ENCODE measurements at places on chromosomes 4 and X.

DNA sequence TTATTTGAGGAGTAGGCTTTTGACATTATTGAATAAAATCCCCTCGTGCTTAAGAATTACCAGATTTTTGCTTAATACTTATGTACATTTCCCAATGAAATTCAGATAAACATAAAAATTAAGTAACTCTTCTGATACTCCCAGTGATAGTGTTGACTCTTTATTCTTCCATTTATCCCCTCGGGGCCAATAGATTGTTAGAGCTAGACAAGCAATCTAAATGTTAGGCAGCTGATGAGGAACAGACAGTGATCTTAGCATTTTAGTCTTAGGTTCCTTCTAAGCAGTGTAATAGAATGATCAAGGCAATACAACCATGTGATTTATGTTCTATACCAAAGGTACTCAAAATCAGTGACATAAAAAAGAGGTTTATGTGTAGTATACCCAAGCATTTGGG lies 68.7 kb downstream of the USP9X start:
- DNase-seq: no peak

DNA sequence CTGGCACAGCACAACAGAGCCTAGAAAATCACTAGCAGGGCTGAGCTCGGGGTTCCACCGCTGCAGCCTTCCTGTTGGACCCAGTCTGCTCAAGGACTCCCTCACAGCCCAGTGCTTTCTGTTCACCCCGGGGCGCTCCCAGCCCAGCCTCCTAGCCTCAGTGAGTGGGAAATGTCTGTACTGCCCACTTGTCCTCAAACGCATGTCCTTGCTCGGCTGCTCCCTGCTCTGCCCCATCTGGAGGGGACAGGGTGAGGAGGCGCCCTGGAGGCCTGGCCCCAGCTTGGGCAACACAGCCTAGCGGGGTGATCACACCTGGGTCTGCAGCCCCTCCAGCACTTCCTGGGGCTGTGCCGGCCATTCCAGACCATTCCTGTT lies 11.9 kb upstream of the CCNQ start:
- DNase-seq: no peak

GRCh38 chr4:140743194-140743931 lies 12.8 kb downstream of the TBC1D9 start:
- DNase-seq: no peak

DNA sequence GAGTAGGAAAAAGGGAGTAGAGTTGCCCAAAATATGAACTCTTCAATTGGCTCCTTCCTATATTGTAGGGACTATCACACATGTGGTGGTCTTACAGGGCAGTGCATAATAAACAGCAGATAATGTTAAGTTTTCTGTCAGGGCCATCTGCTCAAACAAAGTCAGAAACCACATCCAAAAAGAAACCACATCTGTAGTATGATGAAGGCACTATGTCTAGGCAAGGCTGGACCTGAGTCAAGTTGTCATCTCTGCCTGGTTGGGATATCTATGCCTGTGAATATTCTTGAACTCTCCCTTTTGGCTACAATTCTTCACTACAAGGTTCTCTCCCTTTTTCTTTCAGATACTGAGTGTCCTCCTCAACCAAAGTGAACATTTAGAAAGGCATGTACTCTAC lies 109.4 kb upstream of the C1GALT1C1 start:
- DNase-seq: no peak

GRCh38 chr4:177107288-177107921 lies 202.3 kb upstream of the NEIL3 start:
- no peak for DNase-seq

DNA sequence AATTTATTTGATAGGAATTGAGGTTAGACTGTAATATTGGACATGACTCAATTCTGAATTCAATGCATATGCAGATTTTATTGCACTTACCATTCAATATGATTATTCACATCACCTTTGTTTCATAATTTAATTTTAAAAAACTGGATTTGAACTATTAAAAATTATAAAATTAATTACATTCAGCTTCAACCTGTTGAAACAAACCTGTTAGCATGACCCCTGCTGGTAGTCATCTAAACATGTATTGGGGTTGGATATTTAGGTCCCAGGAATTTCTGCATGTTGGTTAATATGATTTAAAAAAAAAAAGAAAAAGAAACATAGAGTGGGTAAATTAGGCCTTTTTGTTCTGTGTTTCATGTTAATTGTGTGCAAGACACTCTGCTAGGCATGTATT lies 85.9 kb downstream of the ARSJ start:
- no peak for DNase-seq

DNA sequence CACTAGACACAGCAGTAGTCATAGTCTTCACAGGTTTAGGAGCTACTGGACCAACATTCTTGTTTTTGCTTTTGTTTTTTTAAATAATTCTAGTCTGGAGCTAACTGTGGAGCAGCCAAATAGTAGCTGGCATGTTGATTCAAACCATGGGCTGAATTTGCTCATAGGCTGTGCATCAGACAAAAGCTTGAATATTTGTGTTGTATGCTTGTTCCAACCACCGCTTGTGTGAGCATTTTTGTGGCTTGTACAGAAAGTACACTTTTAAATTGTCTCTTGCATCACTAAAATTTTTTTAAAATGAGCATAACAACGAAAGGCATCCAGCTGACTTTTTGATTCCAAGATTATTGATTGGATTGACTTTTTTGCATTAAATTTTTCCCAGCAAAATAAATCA lies 39.6 kb downstream of the CCNI start:
- no peak for DNase-seq

- no peak for DNase-seq
These were observed 147.0 kb downstream of the CCSER1 start for GRCh38 chr4:90274175-90274574.

DNA sequence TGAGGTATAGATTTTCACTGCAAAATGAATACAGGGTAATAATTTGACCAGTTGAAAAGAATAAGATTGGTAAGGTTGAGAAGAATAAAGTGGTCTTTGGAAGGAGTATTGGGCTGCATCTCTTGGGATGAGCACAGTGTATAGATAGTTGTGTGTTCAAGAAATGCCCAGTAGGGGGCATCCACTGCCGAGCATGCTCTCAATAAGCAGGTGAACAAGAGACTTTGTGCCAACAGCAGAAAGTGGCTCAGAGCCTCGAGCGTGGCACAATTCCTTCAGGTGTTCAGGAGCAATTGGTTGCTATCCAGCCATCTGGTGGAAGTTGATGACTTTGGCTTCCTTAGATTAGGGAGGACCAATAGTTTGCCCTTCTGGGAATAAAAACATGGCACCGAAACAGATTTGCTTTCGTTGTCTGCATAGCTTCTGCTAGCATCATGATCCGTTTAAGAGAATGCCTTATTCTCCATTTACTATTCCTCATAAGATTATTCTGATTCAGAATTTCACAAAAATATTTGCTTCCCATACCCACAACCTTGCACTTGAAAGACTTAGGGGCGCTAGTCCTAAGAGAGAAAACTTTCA lies 258.1 kb upstream of the NEIL3 start:
- DNase-seq: peak; percentile 11

- DNase-seq: peak; percentile 3
These were observed 11.3 kb downstream of the BEX1 start for GRCh38 chrX:103052625-103053024.

DNA sequence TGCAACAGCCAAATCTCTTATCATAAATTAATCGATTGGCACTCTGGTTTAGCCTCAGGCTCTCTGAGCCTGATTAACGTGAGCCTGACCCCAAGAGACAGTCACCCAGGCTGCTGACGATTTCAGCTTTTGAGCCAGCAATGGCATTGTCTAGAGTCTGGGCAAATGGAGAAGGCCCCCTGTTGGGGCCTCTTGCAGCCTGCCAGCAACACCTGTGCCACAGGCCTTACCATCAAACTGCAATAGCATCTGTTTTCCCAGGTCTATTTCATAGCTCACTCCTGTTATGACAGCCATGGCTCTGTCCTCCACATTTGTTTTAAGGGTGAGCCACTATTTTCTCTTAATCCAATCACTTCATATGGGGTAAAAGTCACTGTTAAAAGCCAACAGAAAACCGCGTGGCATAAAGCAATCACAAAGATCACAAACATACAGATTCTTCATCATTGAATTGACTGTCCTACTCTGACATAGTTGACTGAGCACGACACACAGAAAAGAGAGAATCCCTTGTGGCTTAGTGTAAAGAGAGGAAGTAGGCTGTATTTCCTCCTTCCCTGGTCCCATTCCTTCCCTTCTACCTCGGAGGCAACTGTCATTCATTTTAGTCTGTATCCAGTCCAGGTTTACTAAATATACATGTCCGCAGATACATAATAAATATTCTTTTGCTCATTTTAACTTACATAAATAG lies 47.8 kb downstream of the SLC9A7 start:
- DNase-seq: no peak

- DNase-seq: peak; percentile 11
These were observed 11.3 kb downstream of the GC start for GRCh38 chr4:71772592-71772991.

- no peak for DNase-seq
These were observed 1.2 kb downstream of the UGDH start for GRCh38 chr4:39525822-39526690.

GRCh38 chr4:77110730-77111129 lies 34.9 kb upstream of the CCNI start:
- no peak for DNase-seq

- DNase-seq: no peak
These were observed 1.9 kb upstream of the NEUROG2 start for GRCh38 chr4:112517911-112518310.

DNA sequence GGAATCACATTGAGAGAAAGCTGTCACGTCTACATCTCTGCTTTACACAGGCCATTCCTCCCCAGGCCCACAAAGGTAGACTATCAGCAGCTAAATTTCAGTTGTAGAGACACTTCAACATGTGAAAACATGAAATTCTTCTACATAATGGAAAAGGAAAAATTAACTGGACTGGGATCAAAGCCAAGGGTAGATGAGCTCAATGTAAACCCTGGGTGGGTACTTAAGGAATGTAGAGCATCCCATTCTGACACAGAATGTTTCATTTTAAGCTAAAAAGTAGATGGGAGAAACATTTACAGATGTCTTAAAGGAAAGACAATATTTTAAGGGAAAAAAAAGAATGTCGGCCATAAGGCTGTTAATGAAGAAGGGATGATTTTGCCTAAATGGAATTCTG lies 51.3 kb upstream of the NPNT start:
- no peak for DNase-seq

DNA sequence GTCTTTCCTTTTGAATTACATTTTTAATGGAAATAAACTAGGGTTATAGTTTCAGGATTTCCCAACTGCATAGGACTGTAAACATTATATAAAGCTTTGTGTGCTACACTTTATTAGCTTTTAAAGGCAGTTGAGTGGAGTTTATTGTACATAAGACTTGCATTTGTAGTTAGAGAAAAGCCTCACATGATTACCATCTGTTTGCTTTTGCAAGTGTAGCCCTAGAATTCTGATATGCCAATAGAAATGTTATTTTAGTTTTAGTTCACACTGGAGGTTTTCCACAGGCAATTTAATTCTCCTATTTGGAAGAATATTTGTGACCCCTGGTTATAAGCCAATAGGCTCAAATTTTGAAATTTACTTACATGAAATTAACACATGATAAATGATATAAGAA lies 41.3 kb upstream of the ANK2 start:
- peak; percentile 49 for DNase-seq

- no peak for DNase-seq
These were observed 145.3 kb upstream of the STX18 start for GRCh38 chr4:4687100-4687499.

GRCh38 chr4:150656891-150657290 lies 74.9 kb downstream of the MAB21L2 start:
- DNase-seq: no peak

- DNase-seq: peak; percentile 90
These were observed 34.4 kb downstream of the GLRA3 start for GRCh38 chr4:174794543-174795094.

DNA sequence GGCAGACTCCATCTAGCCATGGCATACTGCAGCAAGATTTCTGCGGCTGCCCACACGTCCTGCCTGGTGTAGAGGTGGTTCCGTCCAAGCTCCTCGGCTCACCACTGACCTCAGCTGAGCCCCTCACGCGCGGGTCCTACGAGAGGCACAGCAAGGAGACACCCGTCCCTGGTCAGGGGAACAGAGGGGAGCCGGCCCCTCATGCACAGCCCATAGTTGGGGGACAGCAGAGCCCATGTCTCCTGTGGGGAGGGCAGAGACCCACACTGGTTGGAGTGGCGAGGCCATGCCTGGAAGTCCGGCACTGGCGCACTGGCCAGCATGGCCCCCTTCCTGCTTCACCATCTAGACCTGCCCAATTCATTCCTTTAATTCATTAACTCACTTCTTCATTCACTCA lies 80.8 kb downstream of the HTRA3 start:
- DNase-seq: no peak

DNA sequence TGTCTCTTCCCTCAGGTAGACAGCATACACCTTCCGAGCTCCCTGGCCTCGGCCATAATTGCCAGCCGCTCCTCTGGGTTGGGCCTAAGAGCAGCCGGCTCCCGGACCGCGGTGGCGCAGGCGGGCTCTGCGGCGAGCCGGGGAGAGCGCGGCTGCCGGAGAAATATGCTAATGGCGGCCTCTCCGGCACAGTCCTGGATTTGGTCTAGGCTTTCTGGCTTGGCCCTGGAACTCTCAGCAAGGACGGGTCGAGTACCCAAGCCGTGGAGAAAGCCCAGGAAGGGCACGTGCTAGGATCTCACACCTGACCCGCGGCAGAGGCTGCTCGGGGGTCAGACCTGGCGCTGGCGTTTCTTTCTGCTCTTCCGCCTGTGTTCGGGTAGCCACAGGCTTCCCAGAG lies 18.6 kb upstream of the ZIC3 start:
- DNase-seq: no peak

GRCh38 chr4:152970102-152970820 lies 34.1 kb downstream of the FHDC1 start:
- DNase-seq: no peak

- DNase-seq: no peak
These were observed 5.7 kb upstream of the SERTM2 start for GRCh38 chrX:111505783-111506182.

GRCh38 chrX:11967986-11968869 lies 170.0 kb upstream of the FRMPD4 start:
- DNase-seq: no peak

DNA sequence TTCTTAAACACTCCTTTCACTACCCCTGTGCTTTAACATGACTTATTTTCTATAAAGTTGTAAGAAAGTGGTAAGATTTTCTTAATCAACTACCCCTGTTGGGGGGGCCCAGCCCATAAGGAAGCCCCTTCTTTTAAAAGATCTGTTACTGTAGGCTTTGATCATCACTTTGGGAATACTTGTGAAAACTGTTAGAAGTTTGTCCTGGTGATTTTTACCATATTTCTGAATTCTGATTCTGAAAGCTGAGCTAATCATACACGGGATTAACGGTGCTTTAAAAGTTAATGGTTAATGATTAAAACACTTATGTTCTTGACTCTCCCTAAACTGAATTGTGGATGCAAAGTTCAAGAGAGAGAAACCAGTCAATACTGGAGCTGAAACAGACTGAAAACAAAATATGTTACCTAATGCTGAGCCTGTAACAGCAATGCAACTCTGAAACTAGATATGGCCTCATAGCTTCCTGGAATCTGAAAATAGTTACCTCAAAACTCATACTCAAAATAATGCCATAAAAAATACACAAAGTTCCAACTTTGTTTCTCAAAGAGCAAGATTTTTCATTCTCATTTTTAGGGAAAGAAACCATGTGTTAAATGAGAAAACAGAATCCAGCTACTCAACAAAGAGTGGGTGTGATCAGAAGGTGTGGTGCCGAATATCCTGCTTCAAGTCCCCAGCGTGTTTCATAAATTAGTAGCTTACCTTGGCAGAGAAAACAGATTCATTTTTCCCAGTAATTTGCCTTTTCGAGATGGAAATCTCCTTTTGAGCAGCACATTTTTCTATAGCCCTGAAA lies 31.6 kb downstream of the ADH7 start:
- no peak for DNase-seq

- no peak for DNase-seq
These were observed 51.2 kb downstream of the DRD5 start for GRCh38 chr4:9832640-9833039.

- no peak for DNase-seq
These were observed 553.3 kb downstream of the TLL1 start for GRCh38 chr4:166426300-166426863.
